ENCODE measurements at places on chromosomes 11 and 22.

GRCh38 chr11:76730887-76731565 is 52.1 kb upstream of the TSKU start:
- DNase-seq: no peak

GRCh38 chr11:110147962-110148709 is 54.9 kb downstream of the ZC3H12C start:
- DNase-seq: no peak

DNA sequence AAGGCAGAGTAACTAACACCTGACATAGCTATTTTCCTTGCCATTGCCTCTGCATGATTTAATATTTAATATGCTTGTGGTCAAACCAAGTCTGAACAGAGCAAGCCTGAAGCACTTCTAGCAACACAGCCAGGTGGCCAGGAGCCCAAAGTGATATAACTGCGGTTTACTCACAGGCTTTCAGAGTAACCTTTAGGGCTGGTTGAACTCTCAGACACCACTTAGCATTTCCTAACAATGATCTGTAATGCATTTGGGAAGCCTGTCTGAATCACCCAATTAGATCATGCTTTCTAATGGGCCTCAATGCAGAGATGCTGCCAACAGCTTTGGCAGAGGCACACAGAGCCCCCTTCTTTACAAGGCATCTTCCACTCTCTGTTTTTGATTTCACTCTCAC is 96.1 kb downstream of the FDX1 start:
- DNase-seq: no peak

DNA sequence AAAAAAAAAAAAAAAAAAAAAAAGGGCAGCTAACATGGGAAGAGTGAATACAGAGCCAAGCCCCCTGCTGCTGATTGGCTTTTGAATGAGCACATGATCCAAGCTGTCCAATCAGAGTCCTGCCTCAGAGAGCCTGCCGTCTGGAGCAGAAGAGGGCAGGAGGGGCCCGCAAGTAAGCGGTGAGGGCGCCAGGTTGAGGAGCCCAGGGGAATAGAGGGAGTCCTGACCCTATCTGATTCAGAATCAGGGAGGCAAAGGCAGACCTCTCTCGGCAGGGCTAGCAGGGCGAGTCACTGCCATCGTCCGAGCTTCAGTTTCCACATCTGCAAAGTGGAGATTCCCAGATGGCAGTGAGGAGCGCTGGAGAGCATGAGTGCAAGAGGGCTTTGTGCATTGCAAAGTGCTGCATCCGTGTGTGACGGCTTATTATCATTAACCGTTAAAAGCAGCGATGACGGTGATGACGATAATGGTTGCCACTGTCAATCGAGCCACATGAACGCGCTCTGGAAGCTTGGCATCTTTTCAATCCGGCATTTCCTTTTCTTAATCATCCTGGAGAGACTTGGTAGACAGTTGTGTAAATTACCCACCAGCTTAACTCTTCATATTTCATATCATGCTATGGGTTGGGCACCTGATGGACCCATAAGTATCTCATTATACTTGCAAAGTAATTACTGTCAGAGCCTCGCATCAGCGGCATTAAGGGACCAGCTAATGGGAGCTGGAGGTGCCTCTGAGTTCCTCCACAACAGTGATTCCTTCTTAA is 68.6 kb upstream of the ATXN10 start:
- DNase-seq: no peak

GRCh38 chr22:29315286-29316140 is at the start of gene RASL10A:
TSS of gene RASL10A (minus strand) at chr22:29315697. CDS start at chr22:29315246, 451 bp downstream.
- DNase-seq: no peak

GRCh38 chr11:124642628-124643027 is 20.0 kb downstream of the TBRG1 start:
- no peak for DNase-seq

- DNase-seq: no peak
Measured at GRCh38 chr11:35323076-35323868, 96.1 kb downstream of the SLC1A2 start.

DNA sequence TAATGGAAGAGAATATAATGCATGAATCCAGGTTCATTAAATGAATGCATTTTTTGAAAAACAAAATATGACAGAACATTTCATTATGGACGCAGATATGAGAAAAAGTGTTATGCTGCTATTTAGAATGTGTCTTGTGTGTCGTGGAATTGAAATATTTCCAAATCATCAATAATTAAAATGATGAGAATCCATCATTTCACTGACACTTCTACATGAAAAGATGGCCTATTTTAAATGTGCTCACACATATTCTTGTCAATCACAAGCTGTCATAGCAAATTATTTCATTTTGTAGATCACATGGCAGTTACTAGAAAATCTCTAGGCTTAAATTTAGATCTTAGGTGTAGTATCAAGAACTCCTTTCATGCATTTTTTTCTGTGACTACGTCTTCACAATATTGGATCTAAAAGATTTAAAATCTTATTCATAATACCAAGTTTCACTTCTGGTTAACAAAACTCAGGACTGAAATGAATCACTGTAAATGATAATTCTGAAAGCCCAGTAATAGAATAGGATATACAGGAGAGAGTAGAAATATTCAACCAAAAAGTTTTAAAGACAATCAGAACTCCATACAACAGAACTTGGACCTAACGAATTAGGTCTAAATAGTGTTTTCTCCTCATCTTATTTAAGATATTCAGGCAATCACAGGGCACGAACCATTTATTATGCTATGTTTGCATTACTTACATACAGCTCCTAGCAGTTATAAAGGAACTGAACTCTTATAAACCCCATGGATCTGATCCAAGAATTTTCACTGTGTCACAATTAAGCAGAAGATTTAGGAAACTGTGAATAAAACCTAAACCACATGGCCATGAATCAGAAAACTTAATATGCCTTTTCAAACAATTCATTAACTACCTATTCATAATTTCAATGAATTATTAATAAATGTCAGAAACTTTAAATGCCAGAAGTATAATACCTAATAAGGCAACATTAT is 67.7 kb downstream of the DCDC1 start:
- DNase-seq: no peak

- no peak for DNase-seq
Measured at GRCh38 chr11:15883455-15883920, 472.9 kb downstream of the SOX6 start.

DNA sequence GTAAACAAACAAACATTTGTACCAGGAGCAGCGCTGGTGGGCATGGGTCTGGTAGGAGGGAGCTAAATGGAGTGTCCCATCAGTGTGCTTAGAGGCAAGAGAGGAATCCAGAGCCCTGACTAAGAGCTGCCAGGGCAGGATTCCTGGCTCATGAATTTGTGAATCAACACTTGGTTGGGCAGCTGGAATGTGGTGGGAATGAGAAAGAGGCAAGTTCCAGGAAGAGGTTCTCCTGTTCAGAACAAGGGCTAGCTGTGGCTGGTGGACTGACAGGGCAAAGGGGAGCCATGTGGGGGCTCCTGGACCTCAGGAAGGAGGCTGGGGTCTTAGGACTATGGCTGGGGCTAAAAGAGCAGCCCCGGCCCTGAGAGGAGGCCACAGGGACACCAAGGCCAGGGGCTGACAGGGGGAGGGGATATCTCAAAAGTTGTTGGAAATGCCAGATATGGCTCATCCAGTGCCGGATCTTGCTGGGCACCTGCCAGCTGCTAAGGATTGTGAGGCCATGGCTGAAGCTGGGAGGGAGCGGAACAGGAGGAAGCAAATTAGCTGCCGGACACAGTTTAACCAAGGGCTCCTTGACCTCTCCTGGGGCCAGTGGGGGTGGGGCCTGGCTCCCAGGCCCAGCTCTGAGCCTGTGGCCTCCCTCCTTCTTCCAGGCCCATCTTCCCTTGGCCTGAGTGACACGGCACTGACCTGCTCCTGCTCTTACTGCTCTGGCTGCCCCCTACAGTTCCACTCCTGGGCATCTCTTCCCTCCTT is 14.6 kb upstream of the P2RY6 start:
- DNase-seq: no peak
